Right renal pelvis (tissue), 4 donors: ENCODE measurements at places on chromosomes 7 and 10.

DNA sequence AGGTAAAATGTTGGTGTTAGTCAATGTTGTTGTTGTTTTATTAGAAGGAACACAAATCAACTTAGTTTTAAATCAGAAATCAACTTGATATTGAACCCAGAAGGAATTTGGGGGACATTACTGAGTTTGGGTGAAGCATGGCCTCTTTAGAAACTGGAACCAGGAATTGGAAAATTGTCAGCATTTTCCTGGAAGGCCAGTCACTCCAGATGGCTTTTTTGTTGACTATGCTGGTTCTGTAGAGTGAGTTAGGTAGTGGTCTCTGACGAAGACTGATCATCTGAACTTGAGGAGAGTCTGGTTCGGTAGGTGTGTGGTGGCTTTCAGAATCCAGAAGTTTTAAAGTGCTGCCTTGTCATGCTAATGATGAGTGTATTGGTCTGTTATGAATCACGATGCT is 111.5 kb downstream of the BMPER start:
- DNase-seq, result no peak

GRCh38 chr10:79372871-79373270 is 25.6 kb downstream of the PPIF start:
- DNase-seq, result no peak

DNA sequence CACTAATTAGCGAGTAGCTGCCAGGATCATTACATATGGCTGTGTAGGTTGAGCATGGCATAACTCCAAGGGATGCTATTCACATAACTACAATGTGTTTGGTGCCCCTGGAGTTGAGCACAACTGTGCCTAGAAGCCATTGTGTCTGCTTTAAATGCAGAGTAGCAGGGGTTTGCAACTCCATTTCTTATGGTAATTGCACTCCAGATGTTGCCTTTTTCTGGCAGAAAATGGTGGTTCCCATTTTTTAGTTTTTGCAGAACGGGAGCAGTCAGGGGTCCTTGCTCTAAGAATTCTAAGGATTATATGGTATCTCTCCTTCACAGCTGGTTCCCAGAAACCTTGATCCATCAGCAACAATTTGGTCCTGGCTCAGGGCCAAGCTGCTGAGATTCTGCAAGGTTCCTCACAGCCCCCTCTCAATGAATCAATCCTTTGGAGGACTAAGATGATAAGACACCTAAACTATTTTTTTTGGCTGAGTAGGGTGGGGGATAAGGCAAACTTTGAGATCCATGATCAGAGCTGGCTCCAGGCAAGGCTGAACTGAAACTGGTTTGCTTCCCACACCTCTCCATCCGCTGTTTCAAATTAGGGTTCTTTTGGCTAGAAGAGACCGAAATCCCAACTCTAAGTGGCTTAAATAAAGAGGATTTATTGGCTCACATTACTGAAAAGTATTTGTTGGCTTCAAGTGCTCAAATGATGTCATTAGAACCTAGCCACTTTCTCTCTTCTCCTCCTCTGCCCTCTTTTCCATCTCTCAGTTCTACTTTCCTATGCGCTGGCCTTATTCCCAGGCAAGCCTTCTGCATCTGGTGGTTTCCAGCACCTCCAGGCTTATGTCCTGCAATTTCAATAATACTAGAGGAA is 97.5 kb upstream of the CCDC6 start:
- DNase-seq, result no peak

- no peak for DNase-seq
Observed at GRCh38 chr7:107115762-107116540, 52.9 kb upstream of the HBP1 start.

DNA sequence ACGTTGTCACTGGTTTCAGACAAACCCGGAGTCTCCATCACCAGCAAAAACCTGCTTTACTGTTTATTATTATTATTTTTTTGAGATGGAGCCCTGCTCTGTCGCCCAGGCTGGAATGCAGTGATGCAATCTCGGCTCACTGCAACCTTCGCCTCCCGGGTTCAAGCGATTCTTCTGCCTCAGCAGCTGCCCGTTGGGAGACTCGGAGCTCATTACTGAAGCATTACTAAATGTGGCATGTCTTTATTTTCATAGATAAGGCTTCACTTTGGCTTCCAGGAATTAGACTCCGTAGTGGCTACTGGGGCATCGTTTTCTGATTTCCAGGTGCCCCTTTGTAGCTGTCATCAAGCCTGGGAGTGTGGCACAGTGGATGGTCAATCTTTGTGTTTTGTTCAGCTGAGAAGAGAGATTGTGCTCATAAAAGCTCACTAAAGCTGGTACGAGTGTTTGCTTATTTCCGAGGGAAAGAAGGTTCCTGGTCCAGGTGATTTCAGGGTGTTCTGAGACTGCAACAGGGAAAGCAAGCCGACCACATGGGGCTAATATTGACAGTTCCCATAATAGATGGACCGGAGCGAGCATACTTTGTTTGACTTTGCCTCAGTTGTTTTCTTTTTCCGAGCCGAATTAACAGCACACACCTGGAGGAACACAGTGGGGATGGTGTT is 163.1 kb downstream of the CAMK1D start:
- no peak for DNase-seq

- DNase-seq, result no peak
Observed at GRCh38 chr7:92798517-92799249, 37.7 kb downstream of the CDK6 start.

- no peak for DNase-seq
Observed at GRCh38 chr10:82477776-82478175, 602.8 kb downstream of the NRG3 start.

DNA sequence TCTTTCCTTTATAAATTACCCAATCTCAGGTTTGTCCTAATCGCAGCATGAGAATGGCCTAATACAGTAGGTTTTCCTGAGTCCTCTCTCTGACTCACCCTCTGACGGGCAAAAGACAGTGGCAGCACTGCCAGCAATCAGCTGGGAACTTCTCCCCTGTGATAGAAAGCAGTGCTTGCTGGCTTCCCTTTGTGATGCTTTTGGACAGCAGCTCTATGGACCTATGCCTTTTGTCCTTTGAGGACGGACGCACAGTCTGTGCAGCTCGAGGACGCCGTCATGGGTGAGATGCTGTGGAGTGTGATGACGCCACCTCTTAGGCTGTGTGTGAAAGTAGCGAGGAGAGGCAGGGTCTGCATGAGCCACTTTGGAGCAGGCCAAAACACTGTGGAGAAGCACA is 68.8 kb downstream of the KIAA1217 start:
- DNase-seq, result no peak

GRCh38 chr10:120437541-120437940 is 19.5 kb upstream of the PLPP4 start:
- DNase-seq, result no peak

DNA sequence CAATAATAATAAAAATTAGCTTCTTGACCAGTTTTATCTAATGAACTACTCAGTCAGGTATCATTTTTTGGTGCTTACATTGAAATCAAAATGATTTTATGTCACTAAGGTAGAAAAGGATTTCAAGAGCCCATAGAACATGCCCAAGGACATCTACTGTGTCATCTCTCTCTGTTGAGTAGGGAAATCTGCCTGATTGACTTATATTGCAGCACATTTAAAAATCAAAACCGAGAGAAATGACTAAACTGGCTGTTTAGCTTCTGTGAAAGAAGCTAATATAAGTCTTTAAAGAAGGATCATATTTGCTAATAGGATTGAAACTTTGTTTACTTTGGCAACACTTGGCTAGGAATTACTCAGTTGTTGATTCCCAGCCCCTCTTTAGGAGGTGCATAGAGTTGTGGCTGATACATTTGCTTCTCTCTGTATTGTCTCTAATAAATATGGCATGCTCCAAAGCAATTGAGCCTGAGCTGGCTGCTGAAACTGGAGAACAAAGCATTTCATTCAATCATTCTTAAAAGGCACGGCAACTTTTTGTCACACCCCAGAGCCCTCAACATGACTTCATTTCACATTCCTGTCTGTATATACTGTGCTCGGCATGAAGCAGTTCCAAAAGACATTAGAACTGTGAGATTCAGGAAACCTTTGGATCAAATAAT is 1096.9 kb upstream of the POT1 start:
- peak; percentile 4 for DNase-seq

GRCh38 chr7:121398246-121398645 is 2.1 kb upstream of the FAM3C start:
- DNase-seq, result no peak

GRCh38 chr7:11373546-11374142 is 400.0 kb downstream of the PHF14 start:
- DNase-seq, result no peak

DNA sequence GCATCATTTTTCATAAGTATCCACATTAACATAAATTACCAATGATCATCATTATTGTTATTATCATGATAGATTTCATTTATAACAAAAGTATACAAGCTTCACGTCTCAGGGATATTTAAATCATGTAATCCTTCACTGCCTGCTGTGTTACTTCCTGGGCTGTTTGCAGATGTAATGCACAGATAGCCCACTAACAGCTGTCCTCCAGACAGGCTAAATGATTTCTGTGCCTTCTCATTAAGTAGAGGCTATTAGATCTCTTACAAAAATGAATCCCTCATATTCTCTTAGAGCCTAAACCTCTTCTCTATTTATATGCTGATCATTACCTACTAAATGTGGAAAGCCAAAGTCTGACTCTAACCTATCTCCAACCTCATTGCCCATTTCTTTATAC is 9.3 kb downstream of the PCLO start:
- DNase-seq, result no peak

- no peak for DNase-seq
Observed at GRCh38 chr10:63348245-63348850, 117.4 kb downstream of the JMJD1C start.

- no peak for DNase-seq
Observed at GRCh38 chr7:27704422-27705199, 35.4 kb upstream of the TAX1BP1 start.

DNA sequence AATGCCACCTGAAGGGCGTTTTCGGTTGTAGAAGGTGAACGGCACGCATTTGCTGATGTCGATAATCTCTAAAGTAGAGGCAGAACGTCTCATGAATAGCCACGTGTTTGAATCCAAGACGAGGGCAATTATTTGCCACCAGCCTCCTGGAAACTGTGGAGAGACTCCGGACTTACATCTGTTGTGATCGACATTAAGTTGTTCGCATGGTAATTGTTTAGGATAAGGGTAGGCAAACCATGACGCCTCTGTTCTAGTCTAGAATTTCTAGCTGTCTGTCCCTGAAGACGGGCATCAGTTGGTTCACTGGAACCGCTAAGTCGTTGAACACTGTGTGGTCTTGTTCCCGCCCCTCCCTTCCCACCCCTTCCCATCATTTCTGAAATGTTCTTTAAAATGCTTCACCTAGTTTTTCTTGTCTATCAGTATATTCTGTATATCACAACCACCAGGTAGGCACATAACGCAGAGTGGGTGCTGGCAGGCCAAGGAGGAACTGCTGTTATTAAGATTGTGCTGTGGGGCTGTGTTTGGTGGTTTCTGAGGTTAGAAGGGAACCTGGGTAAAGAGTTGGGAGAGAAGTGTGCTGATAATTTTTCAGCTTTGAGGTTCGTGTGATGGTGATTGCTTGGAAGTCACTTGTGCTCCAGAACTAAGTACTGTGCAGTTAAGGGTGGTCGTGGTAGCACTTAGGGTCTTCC is 1.2 kb downstream of the UBE3C start:
- no peak for DNase-seq

DNA sequence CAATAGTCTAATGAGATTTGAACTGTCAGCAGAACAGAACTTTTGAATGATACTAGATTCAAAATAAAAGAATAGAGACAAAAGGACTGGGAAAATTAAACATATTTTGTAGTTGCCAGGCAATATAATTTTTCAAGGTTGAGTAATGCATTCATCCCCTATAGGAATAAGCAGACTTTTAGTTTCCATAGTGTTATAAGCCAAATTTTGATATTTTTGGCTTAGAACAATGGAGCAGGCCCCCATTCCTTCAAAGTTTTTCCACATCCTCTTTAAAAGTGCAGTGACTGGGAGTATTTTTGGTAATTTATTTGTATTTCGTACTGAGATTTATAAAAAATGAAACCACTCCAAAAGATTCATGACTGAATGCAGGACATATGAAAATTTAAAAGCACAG is 24.0 kb downstream of the MEOX2 start:
- no peak for DNase-seq

- no peak for DNase-seq
Observed at GRCh38 chr10:88092973-88093372, 229.5 kb downstream of the PTEN start.

DNA sequence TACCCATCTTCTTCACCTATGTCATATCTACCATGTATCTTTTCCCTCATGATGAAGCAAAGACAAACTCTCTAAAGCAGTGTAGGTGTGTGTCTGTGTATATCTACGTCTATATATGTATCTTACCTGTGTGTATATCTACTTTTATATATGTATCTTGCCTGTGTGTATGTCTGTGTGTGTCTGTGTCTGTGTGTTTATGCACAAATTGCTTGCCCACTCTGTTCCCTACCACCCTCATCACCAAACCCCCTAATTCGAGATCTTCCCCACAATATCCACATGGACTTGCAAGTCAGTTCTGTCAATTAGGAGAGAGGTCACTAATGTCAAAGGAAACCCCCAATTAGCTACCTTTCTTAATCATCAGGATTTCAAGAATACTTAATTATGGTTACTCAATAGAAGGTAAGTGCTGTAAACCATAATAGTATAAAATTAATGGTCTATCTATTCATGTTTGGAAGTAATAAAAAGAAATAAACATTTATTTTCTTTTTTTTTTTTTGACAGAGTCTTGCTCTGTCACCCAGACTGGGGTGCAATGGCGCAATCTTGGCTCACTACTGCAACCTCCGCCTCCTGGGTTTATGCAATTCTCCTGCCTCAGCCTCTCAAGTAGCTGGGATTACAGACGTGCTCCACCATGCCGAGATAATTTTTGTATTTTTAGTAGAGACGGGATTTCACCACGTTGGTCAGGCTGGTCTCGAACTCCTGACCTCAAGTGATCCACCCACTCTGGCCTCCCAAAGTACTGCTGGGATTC is 43.6 kb downstream of the ANKRD61 start:
- DNase-seq, result no peak
